Stimulated activated CD4-positive, alpha-beta T cell treated with anti-CD3 and anti-CD28 coated beads, Interleukin-15, amount 100 ng/mL, for 48 hours (primary cell): ENCODE measurements at places on chromosomes 12 and 14.

GRCh38 chr12:30754383-30754749 lies 385 bp downstream of the CAPRIN2 start:
- peak; percentile 10 for DNase-seq

DNA sequence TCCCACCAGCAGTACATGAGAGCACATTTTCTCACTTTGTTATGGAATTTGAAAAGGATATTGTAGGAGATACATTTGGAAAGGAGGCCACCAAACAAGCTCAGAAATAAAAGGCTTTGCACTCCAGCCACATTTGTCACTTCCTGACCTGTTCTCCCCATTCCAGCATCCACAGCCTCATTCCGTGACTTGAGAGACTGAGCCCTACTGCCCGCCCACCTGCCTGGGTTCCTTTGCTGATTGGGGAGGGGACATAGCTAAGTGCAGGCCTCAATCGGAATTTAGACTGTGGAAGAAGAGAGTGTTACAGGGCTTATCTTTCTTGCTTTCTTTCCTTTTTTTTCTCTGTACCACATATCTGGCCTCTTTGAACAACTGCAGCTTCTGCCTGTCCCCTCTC lies 735.4 kb upstream of the TMEM132C start:
- DNase-seq = no peak

GRCh38 chr12:131608740-131609690 lies 101.9 kb upstream of the SFSWAP start:
- DNase-seq = peak; percentile 44

DNA sequence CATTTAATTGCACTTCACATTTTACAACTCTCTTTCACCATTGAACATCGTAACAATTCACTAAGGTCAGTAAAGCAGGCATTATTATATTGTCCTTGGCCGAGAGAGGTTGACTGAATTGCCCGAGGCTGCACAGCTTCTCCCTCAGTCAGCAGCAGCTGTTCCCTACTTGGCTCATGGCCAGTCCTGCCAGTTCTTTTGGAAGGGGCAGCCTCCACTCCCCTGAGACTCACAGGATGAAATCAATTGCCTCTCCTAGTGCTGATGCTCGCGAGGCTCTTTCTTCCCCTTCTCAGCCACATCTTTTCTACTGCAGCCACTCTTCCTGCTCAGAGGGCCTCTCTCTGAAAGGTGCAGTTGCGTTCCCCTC lies 79.9 kb upstream of the KCNA1 start:
- no peak for DNase-seq

DNA sequence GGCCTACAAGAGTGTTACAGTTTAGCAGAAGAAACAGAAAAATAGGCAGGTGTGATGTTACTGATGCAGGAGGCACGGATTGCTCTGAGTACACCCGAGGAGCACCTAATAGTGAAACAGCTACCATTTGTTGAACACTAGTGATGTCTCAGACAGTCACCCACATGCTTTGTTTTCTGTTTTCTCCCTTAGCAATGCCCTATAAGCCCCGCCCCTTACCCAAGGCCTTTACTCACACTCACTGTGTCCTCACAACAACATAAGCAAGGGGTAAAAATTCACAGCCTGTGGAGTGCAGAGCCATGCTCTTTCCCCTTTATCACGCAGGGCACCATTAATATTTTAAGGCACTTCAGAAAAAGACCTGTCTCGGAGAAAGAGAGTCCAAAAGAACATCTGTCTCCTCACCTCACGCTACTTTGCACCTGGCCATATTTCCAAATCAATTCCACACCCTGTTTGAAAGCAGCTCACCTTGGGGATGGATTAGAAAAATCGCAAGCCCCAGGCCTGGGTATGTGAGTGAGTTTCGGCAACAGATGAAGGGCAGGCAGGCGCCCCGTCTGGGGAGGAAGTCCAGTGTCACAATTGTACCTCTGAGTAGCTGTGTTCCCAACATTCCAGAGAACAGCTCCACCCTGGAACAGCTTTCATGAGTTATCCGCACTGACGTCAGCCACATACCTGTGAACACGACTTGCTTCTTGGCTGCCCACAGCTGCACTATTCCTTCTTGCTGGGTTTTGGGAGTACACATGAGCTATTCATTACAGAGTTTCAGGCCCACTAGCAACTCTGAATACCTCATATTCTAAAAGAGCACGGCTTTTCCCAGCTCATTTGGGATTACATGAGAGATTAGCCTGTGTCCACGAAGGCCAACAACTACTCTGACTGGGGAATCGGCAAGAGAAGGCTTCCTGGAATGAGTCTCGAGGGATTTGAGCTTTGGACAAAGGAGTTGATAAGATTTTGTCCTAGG lies 26.0 kb downstream of the MAPK1IP1L start:
- no peak for DNase-seq

DNA sequence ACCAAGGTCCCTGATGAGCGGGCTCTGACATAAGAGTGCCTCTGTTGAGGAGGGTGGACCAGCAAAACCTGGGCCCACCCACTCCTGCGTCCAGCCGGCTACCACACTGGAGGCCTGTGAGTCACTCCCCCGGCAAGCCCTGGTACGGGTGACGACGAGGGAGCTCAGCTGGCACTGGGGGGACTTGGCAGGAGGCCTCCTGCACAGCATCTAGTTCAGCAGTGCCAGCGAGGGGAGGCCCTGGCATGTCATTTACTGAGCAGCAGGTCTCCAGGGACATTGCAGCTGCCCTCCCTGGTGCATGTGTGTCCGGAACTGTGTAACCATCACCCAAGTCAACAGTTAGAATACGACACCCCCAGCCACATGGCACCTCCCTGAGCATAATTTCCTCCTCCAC lies 24.4 kb downstream of the CD9 start:
- no peak for DNase-seq

DNA sequence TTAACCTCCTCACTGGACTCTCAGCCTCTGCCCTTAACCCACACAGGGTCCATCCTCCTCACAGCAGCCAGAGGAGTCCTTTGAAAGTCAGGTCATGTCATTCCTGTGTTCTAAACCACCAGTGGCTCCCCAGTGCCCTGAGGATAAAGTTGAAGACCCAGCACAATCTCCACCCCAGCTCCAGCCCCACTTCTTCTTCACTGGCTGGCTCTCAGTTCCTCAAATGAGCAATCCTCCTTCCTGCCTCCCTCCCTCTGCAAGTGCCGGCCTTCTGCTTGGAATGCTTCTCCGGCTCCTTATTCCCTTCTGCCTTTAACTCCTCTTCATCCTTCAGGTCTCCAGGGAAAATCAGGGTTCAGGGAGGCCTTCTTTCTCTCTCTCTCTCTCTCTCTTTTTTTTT lies 32.0 kb upstream of the SPPL3 start:
- DNase-seq = no peak

- no peak for DNase-seq
These were observed 217.5 kb upstream of the LHX5 start for GRCh38 chr12:113689047-113689610.

GRCh38 chr12:91870872-91871707 lies 274.6 kb downstream of the BTG1 start:
- no peak for DNase-seq

DNA sequence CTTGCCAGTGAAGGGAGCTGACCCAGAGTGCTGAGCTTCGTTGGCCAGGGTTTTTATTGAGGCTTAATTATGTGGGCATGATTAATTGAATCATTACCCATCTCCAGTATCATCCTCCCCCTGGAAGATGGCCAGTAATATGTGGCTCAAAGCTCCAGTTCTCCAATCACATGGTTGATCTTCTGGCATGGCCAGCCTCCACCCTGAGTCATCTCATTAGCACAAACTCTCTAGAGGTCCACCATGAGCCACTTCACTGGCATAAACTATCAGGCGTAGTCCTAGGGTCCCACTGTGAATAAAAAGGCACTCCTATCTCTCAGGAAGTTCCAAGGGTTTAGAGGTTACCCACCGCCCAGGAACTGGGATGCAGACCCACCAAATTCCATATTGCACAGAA lies 135.0 kb downstream of the ANO6 start:
- no peak for DNase-seq

GRCh38 chr14:100336618-100337530 lies 13.7 kb downstream of the SLC25A47 start:
- no peak for DNase-seq

GRCh38 chr12:41563051-41563450 lies 374.9 kb downstream of the PDZRN4 start:
- DNase-seq = no peak

GRCh38 chr14:69087061-69087461 lies 65.9 kb downstream of the DCAF5 start:
- no peak for DNase-seq

GRCh38 chr14:95951359-95951758 lies 74.7 kb downstream of the TUNAR start:
- DNase-seq = no peak

DNA sequence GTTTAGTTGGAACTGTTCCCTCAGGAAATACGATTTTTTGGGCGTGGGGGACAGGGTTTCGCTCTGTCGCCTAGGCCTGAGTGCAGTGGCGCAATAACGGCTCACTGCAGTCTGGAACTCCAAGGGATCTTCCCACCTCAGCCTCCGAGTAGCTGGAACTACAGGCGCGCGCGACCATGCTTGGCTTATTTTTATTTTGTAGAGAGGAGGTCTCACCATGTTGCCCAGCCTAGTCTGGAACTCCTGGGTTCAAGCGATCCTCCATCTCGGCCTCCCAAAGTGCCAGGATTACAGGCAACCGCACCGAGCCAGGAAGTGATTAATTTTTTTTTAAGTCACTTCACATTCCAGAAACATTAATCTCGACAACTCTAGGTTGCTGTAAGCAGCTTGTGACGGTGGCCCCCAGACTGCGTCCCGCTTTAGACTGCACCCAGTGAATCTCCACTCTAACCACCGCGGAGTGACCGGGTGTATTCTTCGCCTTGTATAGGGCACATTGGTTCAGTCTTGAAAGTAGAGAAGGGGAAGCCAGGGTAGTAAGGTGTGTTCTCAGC lies 830 bp upstream of the MIS18BP1 start:
- DNase-seq = no peak

DNA sequence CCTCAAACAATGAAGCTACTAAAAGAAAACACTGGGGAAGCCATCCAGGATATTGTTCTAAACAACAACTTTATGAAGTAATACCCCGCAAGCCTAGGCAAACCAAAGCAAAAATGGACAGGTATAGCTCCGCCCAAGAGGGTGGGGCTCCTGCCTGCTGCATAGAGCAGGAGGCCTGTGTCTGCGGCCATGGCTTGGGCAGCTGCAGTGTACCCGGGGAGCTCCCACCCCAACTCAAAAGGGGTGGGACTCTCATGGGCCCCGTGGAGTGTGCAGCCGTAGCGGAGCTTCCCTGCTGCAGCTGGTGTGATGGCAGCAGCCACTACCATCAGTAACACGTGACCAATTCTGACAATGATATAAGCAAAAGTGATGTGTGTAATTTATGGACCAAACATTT lies 264.2 kb upstream of the KITLG start:
- DNase-seq = no peak

DNA sequence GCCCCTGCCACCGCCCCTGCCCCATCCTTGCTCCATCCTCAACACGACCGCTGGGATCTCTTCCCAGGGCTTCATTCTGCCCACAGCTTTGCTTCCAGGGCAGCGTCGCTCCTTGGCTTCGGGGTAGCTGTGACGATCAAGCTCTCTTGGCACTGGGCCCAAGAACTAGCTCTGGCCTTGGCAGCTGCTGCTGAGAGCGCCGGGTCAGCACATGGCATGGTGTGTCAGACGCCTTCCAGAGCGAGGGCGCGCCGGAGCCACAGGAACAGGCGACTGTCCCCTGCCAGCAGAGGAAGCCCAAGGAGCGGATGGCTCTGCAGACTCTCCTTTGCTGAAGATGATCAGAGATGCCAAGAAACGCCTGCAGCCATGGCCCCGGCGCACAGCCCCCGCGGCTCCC lies 15.9 kb downstream of the RAB35 start:
- DNase-seq = no peak

- no peak for DNase-seq
These were observed 198.5 kb downstream of the SLC25A21 start for GRCh38 chr14:36973806-36974442.

DNA sequence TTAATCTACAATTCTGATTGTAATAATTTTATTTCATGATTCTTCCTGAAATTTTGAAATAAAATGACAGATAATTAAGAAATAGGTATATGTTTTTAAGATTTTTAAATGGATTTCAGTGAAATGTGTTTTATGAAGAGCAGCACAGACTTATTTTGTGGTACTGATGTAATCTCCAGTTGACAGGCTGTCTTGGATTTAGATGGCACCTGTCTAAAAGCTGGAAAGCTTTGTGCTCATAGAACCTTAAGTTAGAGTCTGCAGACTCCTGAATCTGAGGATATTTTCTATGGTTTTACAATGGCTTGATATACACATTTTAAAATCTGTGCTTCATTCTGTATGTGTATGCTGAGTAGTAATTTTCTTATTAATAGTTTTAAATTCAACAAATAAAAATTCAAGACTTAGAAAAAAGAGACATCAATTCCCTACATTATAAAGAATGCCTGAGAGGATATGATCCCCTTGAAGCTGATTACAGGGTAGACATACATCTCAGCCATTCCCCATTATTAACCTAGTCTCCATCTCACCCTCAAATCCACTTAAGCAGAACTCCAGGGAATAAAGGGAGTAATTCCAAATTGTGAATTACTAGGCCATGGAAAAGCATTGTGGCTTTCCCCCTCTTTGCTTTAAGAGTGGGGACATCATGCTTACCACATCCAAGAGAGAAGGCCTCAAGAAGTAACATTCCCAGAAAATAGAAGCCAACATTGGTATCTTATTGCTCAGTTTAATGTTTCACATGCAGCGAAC lies 33.7 kb upstream of the ACSS3 start:
- no peak for DNase-seq

DNA sequence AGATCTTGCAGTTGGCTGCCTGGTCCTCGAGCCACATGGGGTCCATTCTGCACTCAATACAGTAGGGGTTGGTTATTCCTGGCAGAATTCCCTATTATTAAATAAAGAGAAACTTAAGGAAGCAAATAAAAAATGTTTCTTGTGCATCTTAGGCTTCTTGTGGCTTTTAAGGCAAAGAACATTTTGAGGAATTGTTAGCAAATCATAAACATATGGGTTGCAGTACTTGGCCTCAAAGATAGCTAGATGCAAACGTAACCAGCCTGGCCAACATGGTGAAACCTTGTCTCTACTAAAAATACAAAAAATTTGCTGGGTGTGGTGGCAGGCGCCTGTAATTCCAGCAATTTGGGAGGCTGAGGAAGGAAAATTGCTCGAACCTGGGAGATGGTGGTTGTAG lies 50.8 kb upstream of the KCNA5 start:
- no peak for DNase-seq

- no peak for DNase-seq
These were observed 76.2 kb downstream of the ZFP36L1 start for GRCh38 chr14:68716698-68717097.

DNA sequence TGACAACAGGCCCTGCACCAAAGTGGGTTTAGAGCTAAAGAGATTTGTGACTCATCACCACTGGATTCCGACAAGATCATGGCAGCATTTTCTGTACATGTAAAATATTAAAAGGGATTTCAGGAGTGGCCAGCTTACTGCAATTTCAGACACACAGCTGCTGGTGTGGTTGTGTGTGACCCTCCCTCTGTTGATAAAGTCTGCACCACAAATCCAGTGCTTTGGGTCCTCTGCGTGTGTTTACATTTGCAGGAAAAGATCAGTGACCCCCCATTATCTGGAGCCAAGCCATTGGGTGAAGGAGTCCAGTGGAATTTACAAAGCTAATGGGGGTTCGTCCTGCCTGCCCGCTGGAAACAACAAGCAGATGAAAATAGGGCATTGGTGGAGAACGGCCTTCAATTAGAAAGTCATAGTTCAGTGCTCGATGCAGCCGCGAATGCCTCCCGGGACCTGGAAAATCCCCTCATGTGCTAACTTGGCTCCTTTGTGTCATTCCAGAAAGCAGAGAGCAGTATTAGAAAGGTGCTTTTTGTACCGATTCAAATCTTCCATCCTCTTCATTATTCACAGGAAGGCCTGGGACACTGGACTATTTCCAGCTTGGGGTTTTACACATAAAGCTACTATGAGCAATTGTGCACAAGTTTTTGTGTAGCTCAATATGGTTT lies 188.5 kb upstream of the TMEM132C start:
- DNase-seq = no peak
